ENCODE measurements at places on chromosomes 2 and 18.

- DNase-seq: no peak
These were observed 78.3 kb downstream of the STPG4 start for GRCh38 chr2:47076586-47077441.

DNA sequence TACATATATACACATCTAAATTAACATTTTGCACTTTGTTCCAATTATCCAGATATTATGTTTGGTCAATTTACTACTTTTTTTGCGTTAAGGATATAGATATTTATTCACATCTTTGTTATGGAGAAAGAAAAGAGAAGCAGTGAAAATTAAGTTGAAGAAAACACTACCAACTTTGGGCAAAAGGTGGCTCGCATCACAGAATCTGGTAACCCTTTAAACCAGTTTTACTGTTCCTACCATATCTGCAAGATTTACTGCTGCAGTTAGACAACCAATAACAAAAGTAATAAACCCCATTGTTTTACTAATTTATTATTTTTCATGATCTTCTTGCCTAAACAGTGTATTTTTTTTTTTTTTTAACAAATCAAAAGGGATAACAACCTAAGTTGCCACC, 53.6 kb downstream of the SMAD2 start:
- no peak for DNase-seq

DNA sequence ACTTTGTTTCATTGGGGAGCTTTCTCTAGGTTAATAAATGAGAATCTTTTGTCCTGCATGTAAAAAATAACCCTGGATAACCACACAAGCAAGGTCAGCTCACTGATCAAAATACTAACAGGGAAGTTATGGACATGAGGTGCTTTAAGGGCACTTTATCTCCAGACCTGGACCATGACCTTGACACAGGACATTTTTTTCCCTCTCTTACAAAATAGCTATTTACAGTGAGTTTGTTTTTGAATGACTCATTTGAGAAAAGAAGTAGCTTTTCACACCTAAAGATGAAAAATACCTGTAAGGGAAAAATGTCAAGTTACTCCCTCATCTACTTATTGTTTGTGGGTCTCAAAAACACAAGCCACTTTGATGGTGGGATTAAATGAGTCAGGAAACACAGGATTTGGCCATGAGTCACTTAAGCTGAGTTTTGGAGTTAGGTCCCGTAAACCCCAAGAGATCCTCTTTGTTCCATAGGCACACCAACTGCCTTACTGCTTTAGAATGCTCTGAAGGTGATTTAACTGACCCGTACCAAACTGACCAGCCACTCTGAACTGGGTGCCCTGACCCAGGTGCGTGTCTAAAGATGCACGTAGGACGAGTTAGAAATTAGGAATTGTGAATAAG, 479.3 kb upstream of the NXPH2 start:
- no peak for DNase-seq

DNA sequence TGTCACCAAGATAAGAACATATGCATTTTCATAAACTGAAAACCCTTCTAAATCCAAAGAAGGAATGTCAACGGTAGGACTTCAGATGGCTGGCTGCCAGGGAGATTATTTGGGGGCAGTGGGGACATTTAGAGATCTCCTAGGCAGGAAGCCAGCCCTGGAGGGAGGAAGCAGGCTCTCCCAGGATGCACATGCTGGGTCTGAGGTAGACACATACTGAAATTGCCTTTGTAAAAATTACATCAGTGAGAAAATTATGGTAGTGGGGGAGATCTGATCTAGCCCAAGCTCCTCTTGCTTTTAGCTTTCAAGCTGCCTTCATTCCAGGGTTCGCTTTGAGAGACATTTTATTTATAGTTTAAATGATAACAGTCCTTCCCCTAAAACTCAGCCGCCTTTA, 24.1 kb downstream of the MPP4 start:
- no peak for DNase-seq

- DNase-seq: no peak
These were observed 42.5 kb downstream of the SDC1 start for GRCh38 chr2:20182241-20182931.

DNA sequence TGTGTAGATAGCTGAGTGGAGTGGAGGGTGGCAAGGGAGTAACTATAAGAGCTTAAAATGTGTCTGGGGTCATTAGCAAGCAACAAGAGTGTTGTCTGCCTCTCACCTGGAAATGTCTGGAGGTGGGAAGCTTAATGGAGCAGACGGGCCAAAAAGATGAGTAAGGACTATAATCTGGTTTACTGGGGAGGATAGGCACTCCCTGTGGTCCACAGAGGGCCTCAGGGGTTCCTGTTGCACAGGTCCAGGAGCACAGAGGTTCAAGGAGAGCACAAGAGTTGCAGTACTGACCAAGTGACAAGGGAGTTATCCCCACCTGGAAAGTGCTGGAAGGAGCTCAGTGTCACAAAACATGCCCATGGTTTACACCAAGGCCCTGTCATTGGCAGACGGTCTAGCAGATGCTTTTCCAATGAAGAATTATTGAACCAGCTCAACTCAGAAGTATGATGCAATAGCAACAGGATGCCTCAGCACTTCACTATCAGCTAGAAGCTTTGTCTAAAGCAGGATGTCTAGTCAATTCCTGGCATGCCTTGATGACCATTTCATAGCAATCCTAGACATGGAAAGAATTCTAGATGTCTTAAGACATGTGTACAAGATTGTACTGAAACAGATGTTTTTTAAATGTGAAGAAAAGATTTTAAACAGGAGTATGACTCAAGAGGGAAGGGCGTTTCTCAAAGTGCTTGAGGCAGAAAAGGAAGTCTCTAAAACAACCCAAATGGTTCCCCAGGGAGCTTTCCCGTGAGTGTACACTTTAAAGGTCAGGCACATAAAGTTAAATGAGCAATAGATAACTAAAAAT, 62.9 kb upstream of the SERPINE2 start:
- DNase-seq: no peak

DNA sequence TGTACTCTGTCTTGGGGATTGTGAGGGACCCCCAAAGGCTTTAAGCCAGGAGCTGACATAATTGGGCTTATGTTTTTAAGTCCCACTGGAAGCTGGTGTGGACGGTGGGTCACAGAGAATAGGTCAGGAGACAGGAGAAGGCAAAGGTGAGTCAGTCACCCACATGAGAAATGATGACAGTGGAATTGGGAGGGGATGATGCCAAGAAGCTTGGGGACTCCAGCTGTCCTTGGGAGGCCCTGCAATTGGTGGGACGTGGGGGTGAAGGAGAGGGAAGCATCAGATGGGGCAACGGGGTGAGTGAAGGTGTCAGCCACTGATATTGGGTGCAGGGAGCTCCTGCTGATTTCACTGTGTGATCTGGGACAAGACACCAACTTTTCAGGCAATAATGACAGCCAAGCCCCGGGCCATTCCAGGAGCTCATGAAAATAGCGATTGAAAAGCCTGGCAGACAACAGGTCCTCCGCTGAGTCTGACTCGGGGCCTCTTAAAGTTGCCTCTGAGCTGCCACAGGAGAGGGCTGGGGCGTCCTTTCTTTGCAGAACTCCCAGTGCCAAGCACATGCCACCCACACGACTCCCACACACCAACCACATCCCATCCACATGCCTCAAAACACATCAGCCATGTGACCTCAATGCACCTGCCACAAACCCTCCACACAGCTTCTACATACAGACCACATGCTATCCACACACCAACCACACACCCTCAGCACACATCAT, 13.4 kb downstream of the TNS1 start:
- DNase-seq: no peak

GRCh38 chr2:99710721-99711120, 220.9 kb upstream of the REV1 start:
- DNase-seq: no peak

DNA sequence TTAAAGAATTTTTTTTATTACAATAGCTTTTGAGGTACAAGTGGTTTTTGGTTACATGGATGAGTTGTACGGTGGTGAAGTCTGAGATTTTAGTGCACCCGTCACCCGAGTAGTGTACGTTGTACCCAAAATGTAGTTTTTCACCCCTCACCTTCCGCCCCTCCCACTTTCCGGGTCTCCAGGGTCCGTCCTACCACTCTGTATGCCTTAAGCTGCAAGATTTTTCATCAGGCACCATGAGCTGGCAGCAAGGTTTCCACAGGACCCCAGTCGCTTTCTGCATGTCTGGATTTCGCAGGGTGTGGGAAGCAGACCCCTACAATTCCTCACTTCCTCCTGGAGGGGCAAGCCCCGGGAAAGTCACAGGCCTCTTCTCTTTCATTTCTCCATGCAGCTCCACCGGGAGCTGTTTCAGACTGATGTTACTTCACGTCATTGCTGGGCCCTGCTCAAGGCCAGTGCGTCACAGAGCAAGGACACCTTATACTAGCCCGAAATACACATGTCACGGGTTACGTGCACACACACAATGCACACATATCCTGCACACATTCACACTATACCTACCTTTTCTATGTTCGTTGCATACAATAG, 179.1 kb downstream of the ZFP36L2 start:
- no peak for DNase-seq

DNA sequence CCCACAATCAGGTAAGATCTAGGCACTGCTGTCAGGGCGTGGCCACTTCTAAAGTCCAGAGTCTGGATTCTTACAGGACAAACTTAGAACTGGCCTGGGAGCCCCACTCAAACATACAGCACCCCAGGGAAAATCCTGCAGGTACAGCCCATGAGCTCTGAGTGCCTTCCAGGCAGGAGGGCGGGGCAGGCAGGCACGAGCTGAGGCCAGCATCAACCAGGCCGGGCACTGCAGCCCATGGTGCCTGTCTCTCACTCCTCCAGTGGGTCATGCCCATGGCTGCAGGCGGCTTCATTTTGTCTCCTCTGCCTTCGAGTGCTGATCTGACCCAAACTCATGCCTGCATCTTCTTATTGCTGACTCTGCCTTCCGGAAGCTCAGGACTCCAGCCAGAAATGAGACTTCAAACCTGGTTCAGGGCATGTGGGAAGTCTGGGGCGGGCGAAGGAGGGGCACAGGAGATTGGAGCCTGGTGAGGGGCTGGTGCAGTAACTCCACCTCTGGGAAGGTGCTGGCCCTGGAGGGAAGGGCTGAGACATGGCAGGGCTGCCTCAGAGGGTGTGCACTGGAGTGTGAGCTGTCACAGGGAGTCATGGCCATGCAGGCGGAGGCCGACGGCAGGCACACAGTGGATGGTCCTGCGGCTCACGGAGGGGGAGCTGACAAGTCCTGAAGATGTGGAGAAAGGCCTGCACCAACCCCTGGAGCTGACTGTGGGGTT, 40.5 kb downstream of the HS6ST1 start:
- DNase-seq: no peak

DNA sequence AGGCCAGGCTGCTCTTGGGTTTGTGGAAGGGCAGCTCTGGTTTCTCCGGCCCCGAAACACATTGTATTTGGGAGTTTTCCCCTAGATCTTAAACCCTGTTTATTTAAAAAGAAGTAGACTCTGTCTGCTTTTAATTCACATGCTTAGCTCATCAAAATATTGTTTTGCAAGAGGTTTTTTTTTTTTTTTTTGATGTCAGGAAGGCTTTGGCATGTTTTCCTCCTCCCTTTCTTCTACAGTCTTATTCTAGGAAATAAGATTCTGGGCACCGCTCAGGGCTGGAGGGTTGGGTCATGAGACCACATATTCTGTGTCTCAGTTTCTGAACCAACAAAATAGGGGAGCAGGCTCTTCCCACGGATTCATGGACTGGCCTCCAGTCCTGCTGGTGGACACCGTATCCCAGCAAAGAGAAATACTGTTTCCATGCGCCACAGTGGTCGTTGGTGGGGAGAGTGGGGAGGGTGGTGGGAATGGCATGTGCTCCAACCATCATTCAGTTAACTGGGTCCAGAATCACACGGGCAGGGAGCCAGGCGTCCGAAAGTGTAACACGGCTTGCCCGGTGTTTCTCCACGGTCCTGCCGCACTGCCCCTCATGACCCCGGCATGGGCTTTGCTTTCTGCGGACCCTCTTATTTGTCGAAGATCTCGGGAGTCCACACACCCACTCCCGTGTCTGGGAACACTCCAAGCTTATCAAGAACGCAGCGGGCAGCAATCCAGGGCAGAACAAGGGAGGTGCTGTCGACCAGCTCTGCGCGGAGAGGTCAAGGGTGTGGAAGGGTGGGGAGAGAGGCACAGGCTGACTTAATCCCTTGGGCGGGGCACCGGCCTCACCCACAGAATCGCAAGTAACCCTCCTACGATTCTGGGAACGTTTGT, 176.7 kb downstream of the GLI2 start:
- no peak for DNase-seq

DNA sequence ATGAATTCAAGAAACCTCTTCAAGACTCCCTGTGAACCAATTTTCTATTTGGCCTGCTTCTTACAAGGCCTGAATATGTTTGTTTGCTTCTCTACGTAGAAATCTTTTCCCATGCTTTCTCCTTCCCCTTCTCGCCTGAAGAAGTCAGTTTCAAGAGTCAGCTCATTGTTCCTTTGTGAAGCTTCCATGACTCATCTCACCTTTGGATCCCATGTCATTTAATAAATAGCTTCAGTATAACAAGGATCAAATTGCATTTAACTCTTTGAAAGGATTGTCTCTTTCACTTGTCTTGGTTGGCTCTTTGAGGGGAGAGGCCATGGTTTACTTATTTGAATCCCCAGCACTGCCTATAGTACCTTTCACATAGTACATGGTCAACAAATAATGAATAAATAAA, 28.4 kb downstream of the CPS1 start:
- DNase-seq: no peak

- DNase-seq: no peak
These were observed 123.9 kb upstream of the HAAO start for GRCh38 chr2:42916324-42916723.

GRCh38 chr2:163667064-163667887, 68.5 kb downstream of the FIGN start:
- no peak for DNase-seq

- DNase-seq: no peak
These were observed 39.0 kb upstream of the ZFP36L2 start for GRCh38 chr2:43265421-43265820.

GRCh38 chr18:27838225-27838624, 338.7 kb downstream of the CDH2 start:
- no peak for DNase-seq

- DNase-seq: no peak
These were observed 114.2 kb downstream of the SRBD1 start for GRCh38 chr2:45496869-45497268.

- DNase-seq: peak; percentile 63
These were observed 189.8 kb downstream of the SNTG2 start for GRCh38 chr2:1140389-1141003.

Measured in naive thymus-derived CD8-positive, alpha-beta T cell (primary cell).